Immature natural killer cell (primary cell): ENCODE measurements at places on chromosomes 5 and 9. TPM values are rescaled to one million over a fixed set of nuclear protein-coding genes. Genes with fewer than 3 reads are reported as not detected.

GRCh38 chr9:134382733-134383132 lies 56.5 kb downstream of the RXRA start:
- no peak for DNase-seq

- DNase-seq: no peak
Measured at GRCh38 chr5:131378721-131379541, 115.1 kb downstream of the CDC42SE2 start.

- no peak for DNase-seq
Measured at GRCh38 chr5:122264610-122265009, 47.4 kb upstream of the SNCAIP start.

- no peak for DNase-seq
Measured at GRCh38 chr5:54882841-54883240, 102.6 kb downstream of the ESM1 start.

DNA sequence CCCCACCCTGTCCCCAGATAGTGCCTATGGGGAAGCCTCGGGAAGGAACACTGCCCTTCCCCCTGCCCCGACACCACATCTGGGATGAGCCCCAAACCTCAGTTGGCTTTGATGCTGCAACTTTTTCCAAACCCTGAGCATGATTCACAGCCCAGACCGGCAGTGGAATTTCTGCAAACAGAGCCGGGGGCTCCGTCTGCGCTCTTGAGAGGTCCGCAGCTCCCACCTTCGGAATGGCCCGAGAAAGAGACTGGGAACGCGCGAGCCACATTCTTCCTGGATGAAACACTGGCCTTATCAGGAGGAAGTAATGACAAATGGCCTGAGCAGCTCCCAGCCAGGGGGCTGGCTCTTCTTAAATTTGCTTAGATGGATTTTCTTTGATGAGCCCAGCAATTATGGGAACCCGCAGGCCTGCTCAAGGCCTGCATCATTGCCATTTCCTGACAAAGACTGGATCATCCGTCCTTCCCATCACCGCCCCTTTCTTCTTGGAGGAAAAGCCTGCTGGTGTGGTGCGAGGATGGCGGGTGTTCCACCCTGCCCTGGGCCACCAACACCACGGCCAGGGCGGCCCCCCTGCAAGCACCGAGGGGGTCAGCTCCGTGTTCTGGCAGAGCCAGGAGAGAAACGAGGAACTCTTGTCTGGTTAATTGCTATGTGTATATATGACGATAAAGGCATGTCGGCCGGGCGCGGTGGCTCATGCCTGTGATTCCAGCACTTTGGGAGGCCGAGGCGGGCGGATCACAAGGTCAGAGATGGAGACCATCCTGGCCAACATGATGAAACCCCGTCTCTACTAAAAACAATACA lies 38.8 kb upstream of the COL5A1 start:
- no peak for DNase-seq

DNA sequence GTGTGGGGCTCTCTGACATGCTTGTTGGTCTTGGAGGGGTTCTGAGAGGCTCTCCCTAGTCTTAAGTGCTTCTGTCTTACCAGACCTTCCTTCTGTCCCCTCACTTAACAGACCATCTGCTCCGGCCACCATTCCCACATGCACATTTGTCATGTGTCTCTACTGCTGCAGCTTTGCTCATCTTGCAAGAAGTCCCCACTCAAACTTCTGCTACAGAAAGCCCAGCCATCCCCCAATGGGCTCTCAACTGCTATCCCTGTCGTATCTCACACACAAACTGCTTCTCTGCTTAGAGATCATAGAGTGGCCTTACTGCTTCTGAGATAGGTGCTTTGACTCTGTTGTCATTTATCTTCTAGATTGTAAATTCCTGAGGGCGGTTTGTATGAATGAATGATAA lies 69.4 kb downstream of the NUP214 start:
- DNase-seq: no peak

DNA sequence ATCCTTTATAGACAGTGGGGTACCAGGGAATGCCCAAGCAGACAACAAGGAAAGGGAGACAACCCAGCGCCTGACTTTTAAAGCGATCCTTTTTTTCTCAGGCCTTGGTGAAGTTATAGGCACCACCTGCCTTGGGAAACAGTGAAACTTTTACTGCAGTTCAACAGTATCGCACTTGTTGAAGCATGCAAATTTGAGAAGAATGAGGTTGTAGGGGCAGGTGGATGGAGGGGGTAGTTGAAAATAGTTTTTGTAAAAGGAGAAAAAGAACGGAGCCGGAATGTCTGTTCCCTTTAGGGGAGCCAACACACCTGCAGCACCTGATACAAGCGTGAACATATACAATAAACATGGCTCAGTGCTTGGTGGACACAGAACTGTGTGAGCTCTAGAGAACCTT lies 190.2 kb upstream of the NR3C1 start:
- no peak for DNase-seq

- DNase-seq: no peak
Measured at GRCh38 chr9:96501633-96502538, 51.9 kb downstream of the HABP4 start.

DNA sequence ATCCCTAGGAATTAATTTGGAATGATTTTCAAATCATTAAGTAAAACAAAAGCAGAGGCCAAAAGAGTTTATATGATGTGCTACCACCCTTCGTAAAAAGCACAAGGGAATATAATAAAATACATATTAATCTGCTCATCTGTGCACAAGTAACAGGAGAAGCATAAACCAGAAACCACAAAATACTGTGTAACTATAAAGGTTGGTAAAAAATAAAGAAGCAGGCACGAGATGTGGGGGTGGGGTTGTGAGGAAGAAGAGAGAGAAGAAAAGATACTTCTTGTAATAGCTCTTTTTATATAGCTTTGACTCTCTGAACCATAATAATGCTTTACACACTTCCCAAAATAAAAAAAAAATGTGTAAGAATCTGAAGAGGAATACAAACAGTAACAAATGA lies 214.9 kb upstream of the EFNA5 start:
- no peak for DNase-seq

GRCh38 chr5:166014256-166014655 lies 2277.2 kb upstream of the WWC1 start:
- no peak for DNase-seq

- DNase-seq: no peak
Measured at GRCh38 chr5:171743436-171744076, 42.1 kb upstream of the SMIM23 start.

- DNase-seq: no peak
Measured at GRCh38 chr9:87160148-87161102, 213.1 kb upstream of the GAS1 start.

DNA sequence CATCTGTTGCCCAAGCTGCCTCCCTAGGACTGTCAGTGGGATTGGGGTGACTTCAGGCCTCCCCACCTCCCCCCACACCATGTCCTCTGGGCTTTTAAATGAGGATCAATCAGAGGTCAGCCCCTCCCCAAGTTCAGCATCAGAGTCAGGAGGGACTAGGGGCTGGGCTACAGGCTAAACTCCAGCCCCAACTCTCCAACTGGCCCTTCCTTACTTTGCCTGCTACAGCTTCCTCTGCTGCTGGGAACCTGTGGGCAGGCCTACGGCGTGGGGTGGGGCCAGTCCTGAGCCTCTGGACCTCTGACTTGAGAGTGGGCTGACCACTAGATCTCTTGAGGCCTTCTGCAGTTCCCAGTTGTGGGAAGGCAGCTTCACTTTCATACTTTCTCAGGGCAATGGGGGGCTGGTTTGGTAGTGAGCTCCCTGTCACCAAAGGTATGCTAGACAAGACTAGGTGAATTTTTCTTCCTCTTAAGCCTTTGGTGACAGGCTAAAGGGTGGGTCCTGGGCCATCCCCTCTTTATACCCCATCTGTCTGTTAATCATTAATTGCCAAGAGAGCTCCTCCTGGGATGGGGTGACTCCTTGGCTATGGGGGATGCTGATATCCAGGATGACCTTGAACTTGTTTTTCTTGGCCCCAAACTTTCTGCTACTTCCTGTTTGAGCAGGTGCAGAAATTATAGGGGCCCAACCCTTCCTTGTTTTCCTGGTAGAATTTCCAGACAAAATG lies 10.8 kb upstream of the DAB2IP start:
- no peak for DNase-seq

- DNase-seq: no peak
Measured at GRCh38 chr5:172504701-172505402, 50.5 kb upstream of the SH3PXD2B start.

DNA sequence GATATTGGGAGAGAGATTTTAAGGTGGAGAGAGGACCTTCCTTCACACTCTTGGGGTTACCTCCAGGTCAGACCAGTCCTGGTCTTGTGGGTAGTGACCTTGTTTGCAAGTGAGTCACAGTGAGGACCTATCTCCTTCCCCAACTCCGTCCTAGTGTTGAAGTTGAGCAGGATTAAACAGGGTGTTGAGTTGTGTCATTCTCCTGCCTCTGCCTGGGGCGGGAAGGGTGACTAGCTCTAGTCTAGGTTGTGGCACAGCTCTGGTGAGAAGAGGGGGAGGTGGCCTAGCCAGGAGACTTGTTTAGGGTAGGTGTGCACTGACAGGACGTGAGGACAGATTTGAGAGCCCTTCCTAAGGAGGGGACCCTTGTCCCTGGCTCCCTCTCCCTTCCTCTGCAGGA lies 119.6 kb upstream of the PITX1 start:
- no peak for DNase-seq

- no peak for DNase-seq
Measured at GRCh38 chr9:75176037-75176436, 87.7 kb downstream of the OSTF1 start.

GRCh38 chr9:3118081-3118480 lies 274.2 kb upstream of the PUM3 start:
- DNase-seq: no peak

DNA sequence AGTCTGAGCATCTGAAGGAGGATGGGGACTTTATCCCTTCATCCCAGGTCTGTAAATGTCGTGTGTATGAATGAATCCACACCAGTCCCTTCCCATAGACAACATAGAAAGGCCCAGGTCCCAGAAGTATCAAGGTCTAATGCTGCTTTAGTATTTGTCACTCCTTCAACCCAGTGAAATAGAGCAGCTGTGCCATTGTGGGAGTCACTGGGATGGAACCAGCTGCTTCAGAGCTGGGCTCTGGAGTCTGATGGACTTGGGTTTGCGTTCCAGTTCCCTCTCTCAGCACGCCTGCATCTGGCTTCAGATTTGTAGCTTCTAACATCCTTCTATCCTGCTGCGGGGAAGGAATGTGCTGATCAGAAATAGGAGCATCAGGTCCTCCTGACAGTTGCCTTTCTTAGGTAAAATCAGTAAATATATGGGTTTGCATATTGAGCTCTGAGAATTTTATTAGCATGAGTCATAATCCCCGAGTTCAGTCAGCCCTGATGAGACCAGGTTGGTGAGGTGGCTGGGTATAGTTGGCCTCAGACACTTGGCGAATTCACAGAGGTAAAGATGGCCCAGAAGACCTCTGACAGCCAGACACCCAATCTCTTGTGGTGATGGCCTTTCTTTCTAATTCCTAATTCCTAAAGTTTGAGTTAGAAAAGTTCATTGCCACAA lies 10.1 kb downstream of the ACO1 start:
- DNase-seq: no peak

GRCh38 chr5:120874081-120874862 lies 410.2 kb downstream of the PRR16 start:
- DNase-seq: no peak

GRCh38 chr5:132181011-132181629 lies 46.5 kb downstream of the P4HA2 start:
- no peak for DNase-seq

- DNase-seq: no peak
Measured at GRCh38 chr5:74116984-74117383, 491.0 kb downstream of the ARHGEF28 start.

- DNase-seq: no peak
Measured at GRCh38 chr5:152084476-152084875, 159.8 kb upstream of the GLRA1 start.

- DNase-seq: no peak
Measured at GRCh38 chr9:32672469-32672868, 37.0 kb upstream of the TAF1L start.

- DNase-seq: no peak
Measured at GRCh38 chr9:76302543-76302942, 91.7 kb downstream of the RFK start.

GRCh38 chr5:42930934-42931333 lies 109.2 kb downstream of the ANXA2R start:
- DNase-seq: no peak

- no peak for DNase-seq
Measured at GRCh38 chr9:88814577-88814976, 176.7 kb upstream of the S1PR3 start.

DNA sequence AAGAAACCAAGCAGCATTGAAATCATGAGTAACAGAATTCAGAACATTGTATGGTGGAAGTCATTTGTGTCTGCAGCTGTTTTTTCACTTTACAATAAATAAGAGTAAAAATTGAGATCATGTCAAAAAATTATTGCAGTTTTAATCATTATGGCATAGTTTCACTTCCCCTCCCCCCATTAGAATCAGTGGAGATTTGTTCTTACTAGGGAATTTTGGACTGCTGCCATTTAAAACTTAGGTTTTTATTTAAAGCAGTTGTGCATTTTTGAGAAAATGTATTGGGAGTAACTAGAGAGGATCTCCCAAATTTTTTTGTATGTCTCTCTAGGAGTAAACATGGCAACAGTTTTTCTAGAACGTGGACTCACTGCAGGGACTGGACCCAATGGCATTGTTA lies 20.4 kb downstream of the GTF3C4 start:
- DNase-seq: no peak

DNA sequence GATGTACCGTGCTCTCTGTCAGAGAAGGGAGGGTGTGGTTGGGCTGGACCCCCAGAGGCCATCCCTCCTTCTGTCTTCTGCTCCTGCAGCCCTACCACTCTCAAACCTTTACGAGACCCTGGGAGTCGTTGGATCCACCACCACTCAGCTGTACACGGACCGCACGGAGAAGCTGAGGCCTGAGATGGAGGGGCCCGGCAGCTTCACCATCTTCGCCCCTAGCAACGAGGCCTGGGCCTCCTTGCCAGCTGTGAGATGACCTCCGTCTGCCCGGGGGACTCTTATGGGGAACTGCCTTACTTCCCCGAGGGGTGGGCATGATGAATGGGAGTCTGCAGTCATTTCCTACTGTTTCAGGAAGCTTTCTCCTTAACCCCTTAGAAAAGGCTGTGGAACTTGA lies 17.5 kb downstream of the TGFBI start:
- no peak for DNase-seq

DNA sequence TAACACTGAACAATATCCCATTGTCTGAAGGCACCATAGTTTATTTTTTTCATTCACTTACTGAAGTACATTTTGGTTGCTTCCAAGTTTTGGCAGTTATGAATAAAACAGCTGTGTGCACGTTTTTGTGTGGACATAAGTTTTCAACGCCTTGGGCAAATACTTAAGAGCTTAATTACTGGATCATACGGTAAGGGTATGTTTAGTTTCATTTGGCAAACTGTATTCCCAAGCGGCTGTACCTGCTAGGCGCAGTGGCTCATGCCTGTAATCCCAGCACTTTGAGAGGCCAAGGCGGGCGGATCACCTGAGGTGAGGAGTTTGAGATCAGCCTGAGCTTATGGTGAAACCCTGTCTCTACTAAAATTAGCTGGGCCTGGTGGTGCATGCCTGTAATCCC lies 63.7 kb upstream of the FAM120A start:
- no peak for DNase-seq

The IER5L gene
- polyA plus RNA-seq: 0.15 TPM

The TAF11L10 gene
- polyA plus RNA-seq: not detected

The PAEP gene
- polyA plus RNA-seq: not detected

The CDC23 gene
- 23.6 TPM for polyA plus RNA-seq

The FASTKD3 gene
- polyA plus RNA-seq: 13.9 TPM

The ZNF79 gene
- 10.9 TPM for polyA plus RNA-seq

The FEM1C gene
- 1.5 TPM for polyA plus RNA-seq

The GLRA1 gene
- not detected for polyA plus RNA-seq

The C9 gene
- not detected for polyA plus RNA-seq

The FRRS1L gene
- polyA plus RNA-seq: not detected

The ZDHHC21 gene
- polyA plus RNA-seq: 1.7 TPM
